Gastrocnemius medialis (tissue), 4 donors: ENCODE measurements at places on chromosomes 2 and 18.

- DNase-seq, result no peak
Observed at GRCh38 chr2:84855731-84856130, 25.2 kb downstream of the TRABD2A start.

GRCh38 chr2:173401716-173402326 lies 47.1 kb downstream of the CDCA7 start:
- no peak for DNase-seq

DNA sequence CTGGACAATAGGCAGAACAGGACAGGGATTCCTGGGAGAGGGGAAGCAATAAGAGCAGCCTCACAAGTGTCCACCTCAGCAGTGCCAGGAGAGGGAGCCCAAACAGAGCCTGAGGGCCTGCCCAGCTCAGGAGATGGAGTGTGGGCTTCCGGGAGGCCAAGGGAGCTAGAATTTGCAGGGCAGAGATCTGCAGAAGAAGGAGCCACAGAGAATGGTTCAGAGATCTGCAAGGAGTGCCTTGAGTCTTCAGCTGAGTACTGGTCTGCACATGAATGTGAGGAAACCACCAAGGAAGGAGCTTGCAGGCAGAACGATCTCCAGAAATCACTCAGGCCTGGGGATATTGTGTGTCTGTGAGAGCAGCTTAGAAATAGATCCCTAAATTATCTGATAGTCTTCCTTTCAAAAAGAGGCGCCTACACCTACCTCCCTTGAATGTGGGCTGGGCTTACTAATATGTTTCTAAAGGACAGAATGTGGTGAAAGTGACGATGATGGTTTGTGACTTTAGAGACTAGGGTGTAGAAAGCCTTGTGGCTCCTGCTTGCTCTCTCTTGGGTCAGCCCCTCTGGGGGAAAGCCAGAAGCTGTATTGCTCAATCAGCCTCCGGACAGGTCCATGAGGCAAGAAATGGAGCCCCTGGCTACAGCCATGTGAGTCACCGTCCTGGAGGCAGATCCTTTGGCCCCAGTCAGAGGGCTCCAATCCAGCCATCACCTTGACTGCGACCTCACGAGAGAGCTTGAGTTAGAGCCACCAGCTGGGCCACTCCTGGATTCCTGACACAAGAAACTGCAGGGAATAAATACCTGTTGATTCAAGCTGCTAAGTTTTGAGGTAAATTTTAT lies 7.6 kb upstream of the LPIN1 start:
- peak; percentile 96 for DNase-seq

DNA sequence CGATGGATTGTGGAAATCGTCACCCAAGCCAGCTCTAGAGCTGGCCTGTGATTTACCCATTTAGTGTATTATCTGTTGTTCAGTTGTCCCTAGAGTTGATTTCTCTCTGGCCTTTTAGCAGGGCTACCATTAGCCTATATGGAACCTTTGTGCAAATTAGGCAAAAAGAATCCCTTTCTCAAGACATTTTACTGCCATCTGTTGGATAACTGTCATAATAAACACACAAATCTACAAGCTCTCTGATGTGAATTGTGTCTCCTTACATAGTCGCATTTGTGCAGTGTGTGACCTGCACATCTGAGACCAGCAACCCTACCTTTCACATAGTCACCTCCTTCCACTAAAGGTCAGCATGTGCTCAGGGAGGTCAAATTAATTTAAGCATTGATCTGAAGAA lies 34.0 kb downstream of the LOXHD1 start:
- no peak for DNase-seq
